ENCODE measurements at places on chromosomes 7 and 10.

- no peak for DNase-seq
Observed at GRCh38 chr10:45544191-45544590, 128.4 kb downstream of the ZFAND4 start.

DNA sequence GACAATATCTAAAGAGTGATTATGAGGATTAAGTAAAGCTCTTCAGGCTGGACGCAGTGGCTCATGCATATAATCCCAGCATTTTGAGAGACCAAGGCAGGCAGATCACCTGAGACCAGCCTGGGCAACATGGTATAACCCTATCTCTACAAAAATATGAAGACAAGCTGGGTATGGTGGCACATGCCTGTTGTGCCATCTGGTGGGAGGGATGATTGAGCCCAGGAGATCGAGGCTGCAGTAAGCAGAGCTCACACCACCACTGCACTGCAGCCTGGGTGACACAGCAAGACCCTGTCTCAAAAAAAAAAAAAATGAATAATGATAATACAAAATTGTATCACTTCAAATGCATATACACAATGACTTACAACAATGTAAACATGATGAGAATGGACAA lies 195.6 kb upstream of the AUTS2 start:
- DNase-seq = no peak

- no peak for DNase-seq
Observed at GRCh38 chr10:1706711-1707110, 30.6 kb downstream of the ADARB2 start.

DNA sequence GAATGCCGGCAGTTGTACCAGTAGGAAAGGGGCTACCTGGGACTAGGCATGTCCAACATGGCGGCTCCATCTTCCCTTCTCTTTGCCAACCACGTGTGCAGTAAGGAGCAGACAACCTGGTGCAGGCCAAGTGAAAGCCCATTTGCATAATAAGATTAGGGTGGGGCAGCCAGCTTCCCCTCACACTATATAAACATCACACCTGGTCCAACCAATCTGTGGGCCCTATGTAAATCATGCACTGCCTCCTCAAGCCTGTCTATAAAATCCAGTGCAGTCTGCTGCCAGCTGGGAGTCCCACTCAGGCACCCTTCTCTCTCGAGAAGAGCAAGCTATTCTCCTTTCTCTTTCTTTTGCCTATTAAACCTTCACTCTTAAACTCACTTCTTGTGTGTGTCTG lies 429.3 kb downstream of the CALN1 start:
- no peak for DNase-seq

- DNase-seq = no peak
Observed at GRCh38 chr10:88508796-88509195, 74.3 kb downstream of the RNLS start.

GRCh38 chr10:78752708-78753107 lies 316.1 kb upstream of the ZMIZ1 start:
- no peak for DNase-seq

GRCh38 chr7:988426-988911 lies 5.5 kb downstream of the CYP2W1 start:
- no peak for DNase-seq

GRCh38 chr7:17304926-17305325 lies 6.5 kb downstream of the AHR start:
- DNase-seq = no peak
